ENCODE measurements at places on chromosomes 13 and 19.

DNA sequence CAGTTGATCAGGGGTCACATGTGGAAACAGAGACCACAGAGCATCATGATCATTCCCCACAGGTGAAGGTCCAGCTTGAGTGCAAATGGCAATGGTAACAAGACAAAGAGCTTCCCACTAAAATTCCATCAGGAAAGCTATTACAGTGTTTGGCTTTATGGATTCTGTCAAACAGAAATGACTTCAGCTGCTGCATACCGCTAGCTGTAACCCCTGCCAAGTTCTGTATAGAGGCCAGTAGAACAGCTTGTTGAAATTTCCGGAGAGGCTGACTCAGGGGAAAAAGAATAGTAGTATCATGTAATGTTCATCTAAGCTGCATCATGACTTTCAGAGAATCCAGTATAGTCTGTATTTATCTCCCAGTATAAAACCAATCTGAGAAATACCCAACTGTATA is 1704.7 kb downstream of the SLITRK5 start:
- DNase-seq = peak; percentile 29

GRCh38 chr19:52603558-52604207 is 33.6 kb downstream of the ZNF701 start:
- no peak for DNase-seq

GRCh38 chr13:19634256-19634740 is 839 bp downstream of the MPHOSPH8 start:
- DNase-seq = no peak

GRCh38 chr13:102825921-102826706 is 19.7 kb upstream of the ERCC5 start:
- no peak for DNase-seq

- no peak for DNase-seq
These were observed 2.1 kb downstream of the PLEKHF1 start for GRCh38 chr19:29667387-29667783.

DNA sequence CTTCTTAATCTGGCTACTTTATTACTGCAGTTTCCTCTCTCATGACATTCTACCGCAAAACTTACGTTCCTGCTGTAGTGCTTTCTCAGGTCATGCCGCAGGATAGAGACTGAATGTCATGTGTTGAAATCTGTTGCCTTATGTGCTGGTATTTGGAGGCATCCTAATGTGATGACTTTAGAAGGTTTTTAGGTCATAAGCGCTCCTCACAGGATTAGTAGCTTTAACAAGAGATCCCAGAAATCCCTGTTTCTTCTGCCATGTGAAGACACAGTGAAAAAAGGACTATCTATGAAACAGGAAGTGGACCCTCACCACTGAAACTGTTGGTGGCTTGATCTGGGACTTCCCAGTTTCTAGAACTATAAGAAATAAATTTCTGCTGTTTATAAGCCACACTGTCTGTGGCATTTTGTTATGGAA is 209.3 kb downstream of the LACC1 start:
- DNase-seq = no peak

GRCh38 chr13:93625536-93625935 is 398.9 kb downstream of the GPC6 start:
- no peak for DNase-seq
